Stimulated activated CD4-positive, alpha-beta T cell treated with anti-CD3 and anti-CD28 coated beads, Interleukin-15, amount 100 ng/mL, for 1 hour (primary cell): ENCODE measurements at places on chromosomes 5 and 9.

- DNase-seq, result no peak
Observed at GRCh38 chr9:130837002-130837511, 2.0 kb downstream of the ABL1 start.

- no peak for DNase-seq
Observed at GRCh38 chr5:131996210-131997025, 15.0 kb downstream of the ACSL6 start.

DNA sequence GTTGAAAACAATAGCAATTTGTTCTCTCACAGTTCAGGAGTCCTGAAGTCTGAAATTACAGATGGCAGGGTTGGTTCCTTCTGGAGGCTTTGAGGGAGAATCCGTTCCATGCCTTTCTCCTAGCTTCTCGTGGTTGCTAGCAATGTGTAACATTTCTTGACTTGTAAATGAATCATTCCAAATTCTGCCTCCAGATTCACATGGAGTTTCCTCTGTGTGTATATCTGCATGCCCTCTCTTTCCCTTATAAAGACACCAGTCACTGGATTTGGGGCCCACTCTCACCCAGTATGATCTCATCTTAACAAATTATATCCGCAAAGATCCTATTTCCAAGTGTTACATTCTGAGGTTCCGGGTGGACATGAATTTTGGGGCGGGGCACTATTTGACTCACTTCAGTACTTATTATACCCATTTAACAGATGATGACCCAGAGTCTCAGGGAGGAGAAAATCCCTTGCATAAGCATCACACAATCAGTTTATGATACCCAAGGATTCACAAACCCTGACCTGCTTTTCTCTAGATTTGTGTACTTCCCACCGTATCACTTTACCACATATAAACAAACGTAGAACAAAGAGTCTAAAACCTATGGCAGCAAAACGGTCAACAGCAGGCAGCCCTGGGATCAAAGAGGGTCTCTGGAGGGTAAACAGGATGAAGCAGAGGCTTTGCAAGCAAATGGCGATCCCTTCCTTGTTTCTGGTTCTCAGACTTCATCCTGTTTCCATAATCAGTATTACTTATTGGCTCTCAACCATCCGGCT lies 93.7 kb downstream of the C9orf152 start:
- no peak for DNase-seq

DNA sequence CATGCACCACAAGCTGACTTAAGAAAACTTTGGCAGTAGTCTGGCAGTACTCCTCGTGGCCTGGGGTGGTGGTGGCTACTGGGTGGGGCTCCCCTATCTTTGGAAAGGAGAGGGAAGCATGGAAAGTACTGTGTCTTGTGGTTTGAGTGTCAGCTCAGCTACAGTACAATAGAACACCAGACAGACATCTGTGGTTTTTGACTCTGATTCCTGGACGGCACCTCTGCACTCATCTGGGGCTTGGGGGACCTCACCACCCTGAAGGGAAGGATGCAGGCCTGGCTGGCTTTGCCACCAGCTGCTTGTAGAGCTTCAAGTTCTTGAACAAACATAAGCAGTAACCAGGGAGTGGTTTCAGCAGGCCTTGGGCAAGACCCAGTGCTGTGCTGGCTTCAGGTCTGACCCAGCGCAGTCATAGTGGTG lies 40.6 kb downstream of the TNFSF8 start:
- no peak for DNase-seq

DNA sequence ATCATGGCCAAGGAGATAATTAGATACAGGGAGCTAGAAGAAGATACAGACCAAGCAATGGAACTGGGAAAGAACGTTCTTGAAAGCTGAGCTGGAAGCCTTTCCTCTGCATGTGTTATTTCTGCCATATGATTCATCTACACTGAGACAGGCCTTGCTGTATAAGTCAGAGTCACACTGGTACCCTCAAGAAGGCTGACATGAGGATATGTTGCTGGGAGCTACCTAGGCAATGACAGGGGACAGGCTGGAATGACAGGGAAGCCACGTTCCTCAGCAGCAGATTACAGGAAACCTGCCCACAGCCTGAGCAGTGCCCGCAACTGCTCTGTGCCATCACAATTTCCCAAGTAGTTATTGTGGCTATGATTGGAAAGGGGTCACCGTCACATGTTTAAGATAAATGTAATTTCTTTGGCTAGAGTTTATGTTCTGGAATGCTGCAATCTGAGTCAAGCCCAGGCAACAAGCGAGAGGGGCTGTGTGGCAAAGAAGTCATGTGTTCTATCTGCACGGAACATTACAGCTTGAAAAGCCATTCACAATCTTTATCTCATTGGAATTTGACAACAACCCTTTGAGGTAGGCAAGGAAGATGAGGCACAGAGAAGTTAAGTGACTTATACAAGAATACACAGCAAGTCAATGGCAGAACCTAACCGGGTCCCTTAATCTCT lies 108.2 kb downstream of the TTLL11 start:
- DNase-seq, result no peak

- no peak for DNase-seq
Observed at GRCh38 chr9:120477534-120478001, 102.4 kb downstream of the CDK5RAP2 start.

DNA sequence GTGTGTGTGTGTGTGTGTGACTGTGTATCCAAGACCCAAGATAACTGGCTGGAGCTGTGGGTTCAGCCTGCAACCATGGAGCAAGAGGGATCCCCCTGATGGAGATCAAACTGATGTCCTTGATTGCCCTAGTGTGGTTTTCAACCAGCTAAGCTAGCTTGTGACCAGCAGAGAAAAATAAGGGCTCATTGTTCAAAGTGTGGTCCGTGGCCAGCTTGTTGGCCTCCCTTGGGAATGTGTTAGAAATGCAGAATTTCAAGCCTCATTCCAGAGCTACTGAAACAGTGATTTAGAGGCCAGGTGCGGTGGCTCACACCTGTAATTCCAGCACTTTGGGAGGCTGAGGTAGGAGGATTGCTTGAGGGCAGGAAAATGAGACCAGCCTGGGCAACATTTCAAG lies 79.9 kb downstream of the ACER2 start:
- DNase-seq, result no peak

DNA sequence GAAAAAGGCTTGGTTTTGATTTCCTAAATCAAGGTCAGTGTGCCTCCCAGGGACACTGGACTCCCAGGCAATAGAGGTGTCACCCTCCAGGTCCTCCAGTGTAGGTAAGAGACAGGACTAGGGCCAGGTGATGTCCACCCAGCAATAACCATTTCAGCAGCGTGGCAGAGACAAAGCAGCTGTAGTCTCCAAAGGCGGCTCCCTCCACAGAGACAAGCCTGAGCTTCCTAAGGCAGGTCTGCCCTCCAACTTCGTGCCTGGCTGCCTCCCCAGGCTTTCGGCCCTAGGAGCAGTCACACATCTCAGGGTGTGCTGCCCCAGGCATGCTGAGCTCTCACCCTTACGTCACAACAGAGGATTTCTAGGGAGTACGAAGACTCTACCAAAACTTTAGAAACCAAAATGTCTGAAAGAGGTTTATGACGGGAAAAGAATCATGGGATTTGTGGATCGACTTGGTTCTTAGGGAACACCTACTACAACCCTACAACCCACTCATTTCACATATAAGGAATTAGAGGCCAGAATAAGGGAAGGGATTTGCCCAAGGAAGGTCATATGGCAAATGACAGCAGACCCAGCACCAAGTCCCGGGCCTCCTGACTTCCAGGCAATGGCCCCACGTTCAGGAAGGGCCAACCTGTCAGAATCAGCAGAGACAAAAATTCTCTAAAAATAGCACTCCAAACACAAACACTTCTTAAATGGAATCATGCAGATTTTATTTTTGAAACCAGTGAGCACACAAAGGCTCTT lies 105.5 kb downstream of the KLHL3 start:
- DNase-seq, result no peak

DNA sequence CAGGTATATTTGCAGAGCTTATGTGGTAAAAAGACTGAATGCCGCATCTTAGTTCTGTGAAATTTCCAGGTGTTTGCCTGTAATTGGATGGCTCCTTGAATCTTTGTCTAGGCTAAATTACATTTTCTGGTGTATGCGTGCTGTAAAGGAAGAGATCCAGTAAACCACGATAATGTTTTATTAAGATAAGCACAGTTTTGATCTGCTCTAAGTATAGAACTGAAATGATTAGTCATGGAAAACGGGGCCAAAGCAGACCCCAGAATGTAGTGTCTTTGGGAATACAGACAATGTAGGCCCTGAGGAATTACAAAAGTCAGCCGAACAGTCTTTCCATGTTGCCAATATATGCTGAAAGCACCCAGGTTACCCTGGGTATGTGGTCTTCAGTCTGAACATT lies 257.3 kb downstream of the FANCC start:
- DNase-seq, result no peak

DNA sequence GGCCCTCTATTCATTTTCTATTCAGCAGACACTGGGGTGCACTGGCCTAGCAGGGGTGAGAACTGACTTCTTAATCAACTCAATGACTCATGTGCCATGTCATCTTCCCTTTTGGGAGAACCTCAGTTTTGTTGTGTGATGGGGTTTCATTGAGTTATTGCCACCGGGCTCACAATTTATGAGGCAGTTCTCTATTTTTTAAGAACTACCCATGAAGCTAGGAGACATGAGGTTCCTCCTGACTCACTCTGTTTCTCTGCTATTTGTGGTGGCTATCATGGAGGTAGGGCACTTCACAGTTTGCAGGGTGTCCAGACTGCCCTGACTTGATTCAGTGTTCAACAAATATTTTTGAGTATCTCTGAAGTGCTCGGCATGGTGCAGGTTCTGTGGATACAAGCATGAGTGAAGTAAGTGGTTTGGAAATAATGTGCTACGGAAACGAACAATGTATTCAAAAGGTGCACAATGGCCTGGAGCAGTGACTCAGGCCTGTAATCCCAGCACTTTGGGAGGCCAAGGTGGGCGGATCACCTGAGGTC lies 39.3 kb downstream of the SPARC start:
- DNase-seq, result no peak

GRCh38 chr5:35229076-35230037 lies 930 bp downstream of the PRLR start:
- no peak for DNase-seq

- DNase-seq, result no peak
Observed at GRCh38 chr5:106303911-106304310, 1366.8 kb downstream of the EFNA5 start.

- DNase-seq, result no peak
Observed at GRCh38 chr5:102762095-102762534, 7.0 kb downstream of the PAM start.

DNA sequence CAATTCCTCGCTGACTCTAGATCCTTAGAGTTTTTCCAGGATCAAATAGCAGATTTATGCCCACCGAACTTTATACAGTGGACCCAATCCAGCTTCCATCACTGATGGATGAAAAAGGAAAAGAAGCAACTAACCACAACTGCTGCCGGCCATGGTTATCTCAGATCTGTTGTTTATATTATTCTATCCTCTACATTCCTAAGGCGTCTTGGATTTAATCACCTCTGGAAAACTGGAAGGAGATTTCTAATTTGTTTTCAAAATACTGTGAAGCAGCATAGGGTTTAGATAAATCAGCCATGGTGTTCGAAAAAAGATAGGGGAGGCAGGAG lies 663 bp upstream of the ZNF366 start:
- no peak for DNase-seq

DNA sequence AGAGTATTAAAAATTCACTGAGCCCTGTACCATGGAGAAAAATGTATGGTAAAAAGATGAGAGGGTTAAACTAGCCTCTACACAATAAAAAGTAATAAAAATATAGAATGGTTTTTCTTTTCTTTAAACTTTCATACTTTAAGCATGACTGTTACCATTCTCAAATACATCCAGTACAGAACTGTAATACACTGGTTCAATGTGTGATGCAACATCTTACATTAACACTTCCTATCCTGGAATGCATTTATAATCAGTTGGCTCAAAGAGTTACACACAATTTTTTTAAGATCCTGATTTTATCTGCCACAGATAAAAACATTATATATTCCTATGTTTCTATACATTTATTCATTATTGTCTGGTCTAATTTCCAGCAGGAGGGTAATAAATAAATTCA lies 4.7 kb downstream of the GNAQ start:
- no peak for DNase-seq

DNA sequence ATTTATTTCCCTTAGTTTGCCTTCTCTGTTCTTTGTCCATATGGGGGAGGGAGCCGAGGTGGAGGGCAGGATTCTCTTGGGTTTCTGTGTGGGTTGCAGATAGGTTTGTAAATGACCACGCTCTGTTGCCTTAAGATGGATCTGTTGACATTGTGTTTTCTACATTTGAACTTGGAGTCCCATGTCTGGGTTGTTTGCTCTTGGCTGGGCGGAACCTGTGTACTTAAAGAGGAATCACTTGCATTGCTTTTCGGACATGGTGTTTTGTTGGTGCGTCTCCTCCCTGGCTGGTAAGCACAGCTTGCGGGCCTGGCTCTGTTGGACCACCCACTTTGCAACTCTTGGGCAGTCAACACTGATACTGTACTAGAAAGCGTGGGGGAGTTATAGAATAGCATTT lies 45.9 kb downstream of the EHMT1 start:
- DNase-seq, result no peak

GRCh38 chr5:7878381-7878873 lies 9.5 kb downstream of the MTRR start:
- DNase-seq, result no peak

DNA sequence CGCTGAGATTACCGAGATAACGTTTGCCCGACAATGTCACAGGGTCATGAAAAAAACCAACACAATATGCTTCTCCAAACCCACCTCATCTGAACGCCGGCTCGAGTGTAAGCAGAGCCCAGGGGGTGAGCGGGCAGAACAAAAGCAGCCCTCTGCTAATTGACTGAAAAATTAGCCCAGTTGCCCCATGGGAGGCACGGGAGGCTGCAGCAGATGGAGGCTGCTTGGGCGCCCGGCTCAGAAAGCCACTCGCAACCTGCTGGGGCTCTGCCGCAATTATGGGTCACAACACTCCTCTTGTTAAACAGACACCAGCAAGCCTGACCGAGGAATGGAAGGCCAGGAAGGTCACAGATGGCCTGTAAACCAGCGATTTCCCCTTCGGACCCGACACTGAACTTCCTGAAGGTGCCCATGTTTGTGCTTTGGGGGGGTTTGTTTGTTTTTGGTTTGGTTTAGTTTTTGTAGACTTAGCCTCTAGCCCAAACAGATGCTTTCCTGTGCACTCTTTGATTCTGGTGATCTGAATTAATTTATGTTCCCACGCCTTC lies 104.6 kb upstream of the IRX1 start:
- DNase-seq, result no peak

- DNase-seq, result no peak
Observed at GRCh38 chr5:18141222-18141621, 507.0 kb downstream of the TAF11L14 start.

GRCh38 chr5:88058625-88059024 lies 210.0 kb downstream of the TMEM161B start:
- no peak for DNase-seq
